Hindlimb muscle (tissue), 1 donor: ENCODE measurements at places on chromosomes 6 and 20.

DNA sequence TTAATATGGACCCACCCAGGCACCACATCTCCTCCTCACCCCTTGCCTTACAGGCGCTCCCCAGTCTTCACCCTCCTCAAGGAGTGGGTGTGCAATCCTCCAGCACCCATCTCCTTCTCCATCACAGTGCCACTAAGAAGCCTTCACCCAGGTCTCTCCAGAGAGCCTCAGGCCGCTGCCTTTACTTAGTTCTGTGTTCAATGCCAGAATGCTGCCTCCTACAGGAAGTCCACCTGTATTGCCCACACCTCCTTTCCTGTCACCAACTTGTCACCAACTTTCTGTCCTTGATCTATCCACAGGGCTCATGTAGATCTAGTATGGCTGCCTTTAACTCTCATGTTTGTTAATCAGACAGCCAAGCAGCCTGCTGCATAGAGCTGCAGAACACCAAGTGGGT is 586 bp upstream of the LST1 start:
- DNase-seq = no peak

DNA sequence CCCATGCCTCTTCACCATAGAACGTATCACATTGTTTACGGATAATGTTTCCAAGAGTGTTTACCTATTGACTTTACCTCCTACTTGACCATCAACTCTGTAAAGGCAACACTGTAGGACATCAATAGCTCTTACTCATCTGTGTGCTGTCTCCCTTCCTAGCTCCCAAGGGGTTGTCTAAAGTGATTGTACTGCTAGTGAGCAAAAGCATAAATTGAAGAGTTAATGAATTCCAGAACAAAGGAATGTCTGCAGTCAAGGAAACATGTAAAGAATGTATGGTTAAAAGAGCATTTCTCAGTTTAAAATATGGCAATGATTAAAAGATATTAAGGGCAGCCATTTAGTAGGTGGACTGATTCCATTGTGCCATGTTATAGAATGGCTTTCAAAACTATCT is 985.4 kb downstream of the TBC1D32 start:
- no peak for DNase-seq

DNA sequence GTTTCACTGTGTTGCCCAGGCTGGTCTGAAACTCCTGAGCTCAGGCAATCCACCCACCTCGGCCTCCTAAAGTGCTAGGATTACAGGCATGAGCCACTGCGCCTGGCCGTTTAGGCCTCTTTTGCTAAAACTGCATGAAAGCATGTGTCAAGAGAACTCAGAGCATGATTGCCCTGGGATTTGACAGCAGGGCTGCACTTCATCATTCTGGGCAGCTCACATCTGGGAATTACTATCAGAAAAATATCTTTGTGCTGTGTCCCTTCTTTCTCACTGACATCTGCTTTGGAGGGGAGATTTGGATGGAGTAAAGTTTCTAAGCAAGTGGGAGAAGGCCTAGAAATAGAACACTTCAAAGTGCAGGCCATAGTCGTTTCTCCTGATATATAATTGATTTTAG is 59.6 kb upstream of the EIF2S2 start:
- no peak for DNase-seq

DNA sequence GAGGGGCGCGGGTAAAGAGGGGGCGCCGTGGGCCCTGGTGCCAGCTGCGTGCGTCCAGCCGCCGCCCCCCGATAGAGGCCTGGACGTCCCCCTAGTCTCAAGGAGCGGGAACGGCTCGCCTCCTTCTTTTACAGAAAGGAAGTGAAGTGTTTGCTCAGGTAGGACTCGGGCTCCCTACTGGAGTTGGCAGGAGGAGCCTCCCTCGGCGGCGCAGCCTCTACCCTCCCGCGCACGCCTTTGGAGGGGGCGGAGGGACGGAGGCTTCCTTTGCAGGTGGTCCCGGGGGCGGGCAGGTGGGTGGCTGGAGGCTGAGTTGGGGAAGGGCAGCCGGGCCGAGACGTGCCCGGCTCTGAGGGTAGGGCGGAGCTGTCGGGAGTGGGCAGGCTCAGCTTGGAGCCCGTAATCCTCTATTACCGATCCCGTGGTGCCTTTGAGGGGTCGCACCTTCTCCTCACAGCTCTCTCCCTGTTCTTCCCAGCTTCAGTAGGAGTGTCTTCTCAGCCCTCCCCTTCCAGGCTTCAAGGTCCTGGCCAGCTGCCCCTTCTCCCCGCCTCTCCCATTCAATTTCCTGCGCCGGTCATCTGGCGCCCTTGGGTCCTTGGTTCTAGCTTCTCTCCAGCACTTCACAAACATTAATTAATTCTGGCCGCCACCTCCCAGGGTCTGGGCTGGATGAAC is 728 bp downstream of the ITPR3 start:
- DNase-seq = peak; percentile 53

DNA sequence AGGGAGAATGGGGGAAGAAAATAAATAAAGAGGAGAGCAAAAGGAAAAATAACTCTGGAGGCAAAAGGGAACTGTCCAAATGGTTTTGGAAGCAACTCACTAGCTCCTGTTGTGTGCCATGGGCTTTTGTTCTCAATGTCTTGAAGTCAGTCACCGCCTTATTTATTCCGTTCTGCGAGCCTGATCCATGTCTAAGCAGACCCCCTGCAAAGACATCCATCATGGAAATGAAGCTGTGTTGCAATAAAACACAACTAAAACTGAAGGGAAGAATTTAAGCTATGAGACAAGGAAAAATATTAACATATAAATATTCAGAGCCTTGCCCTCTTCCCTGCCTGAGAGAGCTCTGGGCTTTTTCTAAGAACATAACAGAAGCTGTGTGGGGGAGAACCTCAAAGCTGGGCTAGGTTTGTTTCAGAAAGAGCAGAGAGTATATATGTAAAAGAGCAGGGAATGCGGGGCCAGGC is 373.2 kb upstream of the CNR1 start:
- no peak for DNase-seq

DNA sequence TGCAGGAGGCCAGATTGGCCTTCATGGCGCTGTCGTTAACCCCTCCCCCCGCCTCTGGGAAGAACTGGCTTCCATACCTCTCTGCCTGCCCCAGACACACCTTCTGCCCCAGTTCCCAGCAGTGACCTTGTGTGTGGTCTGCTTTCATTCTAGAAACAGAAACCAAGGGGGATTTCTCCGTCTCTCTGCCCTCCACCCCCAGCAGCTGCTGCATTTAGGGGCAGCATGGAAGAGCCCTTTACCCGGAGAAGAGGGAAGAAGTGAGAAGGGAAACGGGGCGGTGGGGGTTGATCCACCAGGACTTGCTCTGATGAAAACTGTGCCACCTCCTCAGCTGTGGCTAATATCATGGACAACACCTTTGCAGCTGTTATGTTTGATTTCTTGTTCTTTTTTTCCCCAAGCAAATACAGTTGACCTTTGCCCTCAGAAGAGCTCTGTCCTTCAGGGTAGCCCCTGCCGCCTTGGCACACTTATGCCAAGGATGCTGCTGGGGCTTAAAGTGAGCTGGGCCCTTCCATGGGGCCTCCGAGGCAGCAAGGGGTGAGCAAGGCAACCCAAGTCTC is 6.1 kb downstream of the GLP1R start:
- DNase-seq = no peak

- DNase-seq = no peak
These were observed 7.7 kb upstream of the ZKSCAN8 start for GRCh38 chr6:28134015-28134414.

DNA sequence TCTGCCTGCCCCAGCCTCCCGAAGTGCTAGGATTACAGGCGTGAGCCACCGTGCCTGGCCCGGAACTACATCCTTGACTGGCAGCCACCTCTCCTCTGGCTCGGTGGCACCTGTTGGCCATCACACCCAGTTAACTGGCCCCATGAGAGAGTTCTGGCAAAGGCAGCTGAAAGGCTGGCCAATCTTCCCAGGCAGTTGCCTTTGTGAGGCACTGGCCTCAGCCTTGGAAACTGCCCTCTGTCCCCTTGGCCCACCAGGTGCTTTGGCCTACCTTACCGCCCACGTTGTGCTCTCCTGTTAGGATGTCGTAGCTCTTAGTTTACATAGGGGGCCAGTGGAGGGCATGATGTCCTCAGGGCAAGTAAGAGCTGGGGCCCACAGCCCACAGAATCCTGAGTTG is 9.6 kb upstream of the MANBAL start:
- DNase-seq = no peak

DNA sequence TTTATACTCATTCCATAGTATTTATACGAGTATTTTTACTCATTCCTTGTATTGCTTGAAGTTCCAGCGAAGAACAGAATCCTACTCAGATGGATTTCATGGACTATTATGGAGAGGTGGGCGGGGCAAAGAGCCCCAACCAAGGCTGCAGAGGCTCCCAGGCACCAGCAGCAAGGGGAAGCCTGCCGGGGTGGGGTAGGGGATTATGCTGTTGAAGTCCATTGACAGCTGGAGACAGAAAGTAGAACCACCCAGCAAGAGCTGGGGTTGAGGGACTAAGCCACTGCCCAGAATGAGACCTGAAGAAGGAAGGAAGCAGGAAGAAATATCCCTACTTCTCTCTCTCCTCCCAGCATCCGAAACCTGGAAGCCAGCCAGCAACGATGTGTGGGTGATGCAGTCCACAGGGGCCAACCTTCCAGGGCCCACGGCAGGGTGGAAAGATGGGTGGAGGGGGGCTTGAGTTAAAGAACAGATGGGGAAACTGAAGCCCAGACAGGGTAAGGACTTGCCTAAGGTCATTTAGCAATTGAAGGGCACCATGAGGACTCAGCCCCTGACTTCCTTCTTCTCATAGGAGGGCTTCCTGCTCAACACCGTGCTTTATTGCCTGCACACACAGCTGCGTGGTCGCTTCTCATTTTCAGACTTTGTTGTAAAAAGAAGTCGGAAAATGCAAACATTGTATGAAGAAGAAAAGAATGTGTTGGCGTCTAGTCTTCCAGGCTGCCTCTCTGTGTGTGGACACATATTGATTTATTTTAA is 18.3 kb upstream of the GTSF1L start:
- DNase-seq = no peak

DNA sequence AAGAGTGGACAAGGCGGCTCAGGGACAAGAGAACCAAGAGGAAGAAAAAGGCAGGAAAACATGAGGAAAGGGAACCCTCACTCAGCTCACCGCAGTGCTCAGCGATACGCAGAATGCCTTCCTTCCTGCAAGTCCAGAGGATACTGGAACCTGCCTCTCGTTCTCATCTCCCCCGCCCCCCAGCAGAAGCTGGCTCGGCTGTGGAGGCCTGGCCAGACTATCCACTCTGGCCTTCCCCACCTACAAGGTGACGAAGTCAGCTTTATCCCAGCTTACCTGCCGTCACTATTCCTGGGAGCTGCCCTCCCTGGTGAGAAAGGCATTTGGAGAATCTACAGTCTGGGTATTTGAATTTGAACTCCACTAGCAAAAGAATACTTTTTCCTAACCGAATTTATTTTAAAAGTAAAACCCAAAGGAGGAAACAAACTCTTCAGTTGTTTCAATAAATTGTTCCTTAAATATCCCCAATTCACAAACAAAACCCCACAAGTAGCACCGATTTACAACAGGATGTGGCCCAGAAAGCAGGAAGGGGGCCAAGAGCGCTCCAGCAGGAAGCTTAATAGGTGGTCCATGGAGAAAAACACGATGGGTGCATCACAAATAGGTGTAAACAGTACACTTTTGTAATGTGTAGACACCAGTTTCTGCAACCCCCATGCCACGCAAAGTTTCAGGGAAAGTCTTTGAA is 2.1 kb upstream of the DIDO1 start:
- DNase-seq = no peak

DNA sequence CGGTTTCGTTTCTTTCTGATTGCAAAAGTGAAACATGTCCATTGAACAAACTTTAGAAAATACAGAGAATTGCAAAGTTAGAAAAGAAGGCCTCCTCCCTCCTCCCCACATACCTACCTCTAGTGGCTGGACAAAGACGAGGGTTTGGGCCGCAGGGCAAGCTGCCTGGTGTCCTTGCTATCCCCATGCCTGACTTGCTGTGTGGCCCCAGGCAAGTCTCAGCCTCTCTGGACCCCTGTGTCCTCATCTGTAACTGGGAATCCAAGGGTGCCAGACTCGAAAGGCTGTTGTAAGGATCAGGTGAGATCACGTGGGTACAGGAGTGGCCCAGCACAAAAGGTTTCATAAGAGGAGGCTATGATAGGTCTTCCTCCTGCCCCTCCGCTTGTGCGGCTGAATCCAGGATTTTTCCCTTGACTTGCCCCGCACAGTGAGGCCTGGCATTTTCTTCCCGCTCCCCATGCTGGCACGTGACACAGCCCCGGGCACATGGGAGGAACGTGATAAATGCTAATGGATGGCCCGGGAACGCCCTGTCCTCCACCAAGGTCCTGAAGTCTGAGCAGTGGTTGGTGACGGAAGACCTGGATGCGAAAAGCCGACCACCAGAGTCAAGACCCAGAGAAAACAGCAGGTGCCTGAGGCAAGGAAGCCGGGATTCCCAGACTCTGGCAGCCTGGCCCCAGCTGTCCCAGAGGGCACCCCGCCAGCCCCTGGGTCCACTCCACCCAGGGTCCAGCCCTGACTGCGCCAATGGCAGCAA is 55.8 kb downstream of the UBE2V1 start:
- DNase-seq = no peak

DNA sequence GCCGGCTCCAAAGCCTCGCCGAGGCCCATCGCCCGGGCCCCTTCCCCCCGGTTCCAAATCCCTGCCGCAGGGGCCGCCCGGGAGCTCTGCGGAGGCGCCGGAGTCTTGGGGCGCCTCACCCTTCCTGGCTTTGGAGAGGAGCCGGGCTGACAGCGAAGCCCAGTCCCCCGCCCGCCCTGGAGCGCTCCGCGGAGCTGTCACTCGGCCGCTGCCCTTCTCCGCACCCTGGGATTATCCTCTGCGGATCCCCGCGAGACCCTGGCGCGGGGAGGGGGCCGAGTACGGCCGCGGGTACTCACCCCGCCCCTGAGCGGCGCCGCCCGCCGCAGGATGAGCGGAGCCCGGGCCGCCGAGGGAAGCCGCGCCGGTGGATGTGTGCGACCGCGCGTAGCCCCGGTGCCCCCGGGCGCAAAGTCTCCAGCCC is 343 bp downstream of the SNAP91 start:
- DNase-seq = peak; percentile 15
